ENCODE measurements at places on chromosomes 2 and 18.

DNA sequence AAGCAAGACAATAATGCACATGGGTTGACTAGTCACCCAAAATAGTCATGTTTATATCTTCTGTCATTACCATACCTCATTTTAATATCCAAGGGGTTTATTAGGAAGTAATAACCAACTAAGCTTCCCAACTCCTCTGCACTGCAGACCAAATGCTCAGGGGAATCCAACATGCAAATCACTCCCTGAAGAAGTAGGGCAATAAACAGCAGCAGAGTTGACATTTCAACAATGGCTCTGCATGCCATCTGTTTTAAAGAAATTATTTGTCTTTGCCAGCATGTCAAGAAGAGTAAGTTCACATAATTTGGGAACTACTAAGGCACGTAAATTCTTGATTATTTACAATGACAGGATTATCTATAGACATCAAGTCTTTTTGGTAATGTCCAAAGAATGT lies 84.4 kb upstream of the LYPD1 start:
- no peak for DNase-seq

GRCh38 chr2:237744613-237745249 lies 53.8 kb upstream of the RBM44 start:
- DNase-seq, result peak; percentile 70

DNA sequence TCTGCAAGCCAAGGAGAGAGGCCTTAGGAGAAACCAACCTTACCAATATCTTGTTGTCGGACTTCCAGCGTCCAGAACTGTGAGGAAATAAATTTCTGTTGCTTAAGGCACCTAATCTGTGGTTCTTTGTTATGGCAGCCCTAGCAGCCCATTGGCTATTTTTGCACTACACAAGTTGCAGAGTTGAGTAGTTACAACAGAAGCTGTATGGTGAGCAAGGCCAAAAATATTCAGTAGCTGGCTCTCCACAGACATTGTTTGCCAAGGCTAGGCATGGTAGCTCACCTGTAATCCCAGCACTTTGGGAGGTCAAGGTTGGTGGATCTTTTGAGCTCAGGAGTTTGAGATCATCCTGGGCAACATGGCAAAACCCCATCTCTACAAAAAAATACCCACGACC lies 27.1 kb upstream of the SCYGR1 start:
- DNase-seq, result no peak

- no peak for DNase-seq
These were observed 9.7 kb downstream of the SPP2 start for GRCh38 chr2:234060236-234060635.

- no peak for DNase-seq
These were observed 34.6 kb upstream of the DNER start for GRCh38 chr2:229748950-229749349.

DNA sequence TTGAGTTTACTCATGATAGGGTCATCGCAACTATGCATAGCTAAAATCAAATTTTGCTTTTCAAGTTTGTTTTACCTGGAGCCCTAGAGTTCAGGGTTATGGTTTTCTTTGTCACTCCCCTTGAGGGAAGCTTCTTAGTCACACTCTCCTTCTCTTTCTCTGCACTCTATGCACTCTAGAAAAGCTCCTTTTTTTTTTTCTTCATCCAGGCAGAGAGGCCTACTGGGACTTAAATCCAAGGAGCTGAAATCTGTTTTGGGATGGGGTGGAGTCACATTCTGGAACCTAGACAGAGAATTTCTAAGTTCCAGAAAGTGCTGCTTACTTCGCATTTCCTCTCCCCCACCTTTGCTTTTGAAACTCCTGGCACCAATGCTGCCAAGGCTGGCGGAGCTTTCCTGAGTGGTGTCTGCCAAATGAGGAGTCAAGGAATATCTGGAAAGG lies 19.1 kb upstream of the IL18R1 start:
- no peak for DNase-seq

DNA sequence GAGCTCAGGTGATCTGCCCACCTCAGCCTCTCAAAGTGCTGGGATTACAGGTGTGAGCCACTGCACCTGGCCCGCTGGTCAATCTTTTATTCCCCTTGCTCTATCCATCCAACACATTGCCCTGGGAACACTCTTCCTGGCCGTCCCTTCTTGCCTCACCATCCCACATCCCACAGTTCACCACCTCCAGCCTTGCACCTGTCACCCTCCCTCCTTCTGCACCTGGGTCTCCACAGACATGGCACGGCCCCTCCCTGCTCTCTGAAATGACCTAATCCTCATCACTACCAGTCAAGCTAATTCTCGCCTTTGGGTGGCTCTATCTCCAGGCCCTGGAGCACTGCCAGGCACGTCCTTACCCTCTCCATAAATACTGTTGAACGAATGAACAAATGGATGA lies 116.9 kb upstream of the TEX51 start:
- DNase-seq, result no peak

GRCh38 chr18:67742954-67743353 lies 226.4 kb upstream of the DSEL start:
- no peak for DNase-seq

- no peak for DNase-seq
These were observed 123.7 kb downstream of the MAP4K4 start for GRCh38 chr2:101821059-101821805.

DNA sequence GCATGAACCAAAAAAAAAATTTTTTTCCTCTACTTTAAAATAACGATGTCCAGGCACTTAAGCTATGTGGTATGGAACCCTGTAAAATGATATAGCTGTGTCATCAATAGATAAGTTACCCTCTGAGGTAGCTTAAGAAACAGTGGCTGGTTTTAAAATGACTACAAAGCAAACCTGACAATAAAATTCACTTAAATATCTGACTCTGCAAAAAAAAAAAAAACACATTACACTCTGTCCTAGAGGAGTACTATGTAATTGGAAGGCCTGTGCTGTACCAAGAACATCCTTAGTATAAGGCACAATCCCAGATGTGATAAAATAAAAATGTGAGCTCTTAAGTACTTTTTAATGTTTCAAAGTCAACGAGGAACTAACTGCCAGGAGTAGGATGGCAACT lies 322.4 kb downstream of the ALK start:
- no peak for DNase-seq

- peak; percentile 78 for DNase-seq
These were observed 37.4 kb downstream of the SH3BP4 start for GRCh38 chr2:234989183-234989701.

- DNase-seq, result no peak
These were observed 585.1 kb downstream of the ZEB2 start for GRCh38 chr2:143934626-143935481.

DNA sequence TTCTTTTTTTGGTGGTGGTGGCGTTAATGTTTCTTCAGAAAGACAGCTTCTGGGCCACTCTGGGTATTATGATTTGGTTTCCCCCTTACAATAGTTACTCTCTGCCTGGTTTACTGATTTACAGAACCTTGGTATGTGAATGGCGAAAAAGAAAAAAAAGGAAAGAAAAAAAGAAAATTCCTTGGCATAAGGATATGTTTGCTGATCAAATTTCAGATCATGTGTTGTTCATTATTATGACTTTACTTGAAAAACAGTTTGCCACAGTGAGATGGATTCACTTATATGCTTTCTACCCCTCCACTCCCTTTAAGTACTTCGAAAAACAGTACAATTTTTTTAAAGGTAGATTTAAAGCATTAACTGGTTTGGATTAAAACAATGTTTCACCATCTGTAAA lies 21.0 kb downstream of the BCL11A start:
- DNase-seq, result no peak

DNA sequence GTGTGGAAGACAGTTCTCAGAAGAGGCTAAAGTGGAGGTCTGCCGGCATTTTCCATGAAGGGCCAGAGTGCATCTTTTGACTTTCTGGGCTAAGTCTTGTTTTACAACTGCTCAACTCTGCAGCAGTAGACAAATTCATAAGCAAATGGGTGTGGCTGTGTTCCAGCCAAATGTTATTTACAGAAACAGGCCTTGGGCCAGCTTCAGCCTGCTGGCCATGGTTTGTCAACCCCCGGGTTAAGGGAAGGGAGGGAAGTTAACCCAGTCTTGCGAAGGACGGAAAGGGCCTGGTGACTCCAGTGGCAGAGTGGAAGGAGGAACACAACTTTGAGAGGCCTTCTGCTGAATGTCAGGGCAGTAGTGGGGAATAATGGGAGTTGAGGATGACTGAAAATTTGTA lies 34.3 kb upstream of the NCKAP5 start:
- DNase-seq, result no peak

- DNase-seq, result no peak
These were observed 17.2 kb downstream of the TET3 start for GRCh38 chr2:74001781-74002504.

DNA sequence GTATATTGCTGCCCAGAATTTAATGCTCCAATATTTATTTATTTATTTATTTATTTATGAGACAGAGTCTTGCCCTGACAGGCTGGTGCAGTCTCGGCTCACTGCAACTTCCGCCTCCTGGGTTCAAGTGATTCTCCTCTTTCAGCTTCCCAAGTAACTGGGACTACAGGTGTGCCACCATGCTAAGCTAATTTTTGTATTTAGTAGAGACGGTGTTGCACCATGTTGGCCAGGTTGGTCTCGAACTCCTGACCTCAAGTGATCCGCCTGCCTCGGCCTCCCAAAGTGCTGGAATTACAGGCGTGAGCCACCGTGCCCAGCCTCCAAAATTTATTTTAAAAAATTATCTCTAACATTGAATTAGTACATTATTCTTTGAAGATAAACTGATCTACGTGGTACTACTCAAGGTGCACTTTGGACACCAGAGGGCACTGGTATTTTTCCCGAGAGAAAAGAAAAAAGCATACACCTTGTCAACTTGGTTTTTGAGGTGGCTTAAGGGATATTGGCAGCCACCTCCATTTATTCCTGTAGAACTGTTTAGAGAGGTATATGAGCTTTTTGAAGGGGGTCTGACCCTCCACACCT lies 1.4 kb upstream of the IDH1 start:
- no peak for DNase-seq

DNA sequence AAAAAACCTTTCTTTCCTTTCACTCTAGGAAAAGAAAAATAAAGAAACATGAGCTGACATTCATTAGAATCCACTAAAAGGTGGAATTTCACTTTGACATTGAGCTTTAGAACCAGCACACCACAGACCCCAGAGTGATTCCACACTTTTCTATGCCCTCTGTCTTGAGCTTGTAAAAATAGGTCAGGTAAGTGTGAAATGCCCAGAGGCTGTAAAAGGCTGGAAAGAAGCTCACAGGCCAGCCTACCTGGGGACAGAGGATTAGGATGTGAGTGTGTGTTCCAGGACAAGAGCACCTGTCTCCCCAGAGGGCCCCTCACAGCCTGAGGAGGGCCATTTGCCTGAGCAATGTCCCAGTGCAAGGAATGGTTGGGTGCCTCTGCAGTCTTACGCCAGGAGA lies 56.3 kb upstream of the MYO3B start:
- no peak for DNase-seq

- no peak for DNase-seq
These were observed 46.2 kb downstream of the CAB39 start for GRCh38 chr2:230758566-230759480.

GRCh38 chr2:54927085-54927750 lies 123.0 kb downstream of the RTN4 start:
- no peak for DNase-seq

- DNase-seq, result no peak
These were observed 22.6 kb downstream of the POMC start for GRCh38 chr2:25145803-25146202.

- DNase-seq, result no peak
These were observed 71.4 kb upstream of the MBOAT2 start for GRCh38 chr2:9074930-9075329.

GRCh38 chr18:63057707-63058106 lies 261.9 kb downstream of the BCL2 start:
- DNase-seq, result no peak

- no peak for DNase-seq
These were observed 132.9 kb upstream of the PKDCC start for GRCh38 chr2:41914936-41915335.

DNA sequence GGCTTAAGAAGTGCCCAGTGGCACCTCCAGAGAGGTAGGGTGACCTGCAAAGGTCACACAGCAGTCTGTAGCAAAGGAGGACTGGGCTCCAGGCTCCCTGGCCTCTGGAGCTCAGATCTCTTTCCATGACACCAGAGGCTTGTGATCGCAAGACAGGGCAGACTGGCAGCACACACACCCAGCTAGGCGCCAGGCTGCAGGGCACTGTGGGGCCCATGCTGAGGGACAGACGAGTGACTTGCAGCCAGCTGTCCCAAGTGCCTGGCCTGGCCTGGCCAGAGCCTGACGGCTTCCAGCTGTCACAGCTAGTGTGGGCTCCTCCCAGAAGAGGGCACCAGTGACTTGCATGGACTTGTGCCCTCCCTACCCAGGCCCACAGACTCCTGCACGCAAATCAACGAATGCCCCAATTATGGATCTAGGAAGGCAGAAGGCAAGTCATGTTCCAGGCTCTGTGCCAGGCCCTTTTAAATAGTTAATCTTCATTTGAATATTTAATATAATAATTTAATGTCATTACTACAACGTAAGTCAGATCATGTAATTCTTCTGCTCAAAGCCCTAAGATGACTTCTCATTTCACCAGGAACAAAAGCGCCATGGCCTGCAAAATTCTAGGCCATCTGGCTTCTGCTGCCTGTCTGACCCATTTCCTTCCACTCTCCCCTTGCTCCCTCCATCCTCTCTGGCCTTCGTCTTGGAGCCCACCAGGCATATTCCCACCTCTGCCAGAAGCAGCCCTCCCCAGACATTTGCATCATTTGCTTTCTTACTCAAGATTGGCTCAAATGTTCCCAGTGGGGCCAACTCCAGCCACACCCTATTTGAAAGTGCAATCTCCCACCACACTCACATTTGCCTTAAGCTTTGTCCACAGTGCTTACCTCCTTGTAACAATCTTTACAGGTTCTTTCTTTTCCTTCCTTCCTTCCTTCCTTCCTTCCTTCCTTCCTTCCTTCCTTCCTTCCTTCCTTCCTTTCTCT lies 3.7 kb upstream of the SPEG start:
- DNase-seq, result peak; percentile 40

DNA sequence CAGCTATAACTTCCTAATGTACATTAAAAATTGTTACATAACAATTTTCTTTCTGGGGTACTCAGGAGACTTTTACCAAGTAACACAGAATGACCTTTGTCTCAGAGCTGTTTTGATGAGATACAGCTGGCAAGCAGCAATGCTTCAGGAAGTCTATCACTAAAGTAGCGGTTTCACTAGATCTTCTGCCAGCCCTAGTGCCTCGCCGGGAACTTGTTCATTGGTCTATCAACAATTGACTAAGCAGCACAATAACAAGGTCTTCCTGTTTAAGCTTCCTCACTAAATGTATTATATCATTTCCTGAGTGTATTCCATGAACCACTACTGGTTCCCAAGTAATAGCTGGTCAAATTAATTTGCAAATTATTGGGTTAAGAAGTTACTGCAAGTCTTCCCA lies 69.2 kb downstream of the TRIP12 start:
- DNase-seq, result no peak

- DNase-seq, result no peak
These were observed 45.3 kb downstream of the FBLN7 start for GRCh38 chr2:112183327-112184025.

GRCh38 chr2:64727013-64727767 lies 73.5 kb upstream of the SERTAD2 start:
- no peak for DNase-seq
